ENCODE measurements at places on chromosomes 11 and 22.

DNA sequence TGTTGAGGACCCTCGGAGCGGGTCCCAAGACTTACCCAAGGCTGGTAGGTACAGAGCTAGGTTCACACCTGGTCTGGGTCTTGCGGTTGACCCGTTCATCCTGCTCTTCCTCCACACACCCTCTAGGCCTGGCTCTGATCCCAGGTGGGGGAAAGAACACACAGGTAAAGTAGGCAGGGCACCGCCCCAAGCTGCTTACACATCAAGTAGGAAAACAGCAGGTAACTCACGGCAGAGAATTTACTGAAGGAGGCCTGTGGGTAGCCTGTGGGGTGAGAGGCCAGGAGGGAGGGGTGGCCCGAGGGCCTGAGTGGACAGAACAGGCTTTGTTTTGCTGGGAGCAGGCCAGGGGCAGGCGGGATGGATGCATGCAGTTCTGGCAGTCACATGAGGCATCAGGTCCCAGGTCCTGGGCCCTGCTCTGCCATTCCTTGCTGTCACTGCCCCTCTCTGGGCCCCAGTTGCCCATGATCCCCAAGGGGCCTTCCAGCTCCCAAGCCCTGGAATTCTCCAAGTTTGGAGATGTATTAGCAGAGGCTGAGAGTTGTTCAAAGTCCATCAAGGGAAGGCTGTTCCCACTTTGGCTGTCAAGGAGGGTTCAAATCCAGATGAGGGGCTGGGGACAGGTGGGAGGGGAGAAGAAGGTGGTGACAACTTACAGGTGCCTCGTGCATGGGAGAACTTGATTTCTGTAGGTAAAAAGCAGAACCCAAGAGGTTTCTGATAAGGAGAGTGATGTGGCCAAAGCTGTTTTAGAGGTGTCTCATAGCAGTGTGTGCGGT lies 5.7 kb downstream of the TSKU start:
- DNase-seq = no peak

GRCh38 chr11:124897674-124898262 lies at the start of gene ROBO4:
TSS of gene ROBO4 (minus strand) at chr11:124897865. CDS start at chr11:124897795, 70 bp downstream.
- no peak for DNase-seq

GRCh38 chr11:114163830-114164401 lies 104.4 kb downstream of the ZBTB16 start:
- DNase-seq = no peak

DNA sequence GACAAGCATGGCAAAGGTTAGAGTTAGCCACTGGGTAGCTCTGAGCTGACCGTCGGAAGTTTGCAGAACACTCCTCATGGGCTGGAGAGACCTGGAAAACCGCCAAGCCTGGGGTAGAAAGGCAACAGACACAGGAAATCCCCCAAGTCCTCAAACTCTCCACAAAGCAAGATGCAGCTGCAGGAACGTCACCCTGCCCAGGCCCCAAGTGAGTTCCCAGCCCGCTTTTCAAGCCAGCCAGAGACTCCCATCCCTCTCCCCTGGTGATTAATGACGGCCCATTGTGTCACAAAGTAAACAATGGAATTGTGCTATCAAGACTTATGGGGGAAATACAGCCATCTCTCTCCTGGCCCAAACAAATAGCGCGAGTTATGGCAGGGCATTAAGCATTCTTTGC lies 633.0 kb downstream of the TBC1D22A start:
- no peak for DNase-seq

- no peak for DNase-seq
Measured at GRCh38 chr11:73590991-73591390, 6.9 kb downstream of the FAM168A start.

DNA sequence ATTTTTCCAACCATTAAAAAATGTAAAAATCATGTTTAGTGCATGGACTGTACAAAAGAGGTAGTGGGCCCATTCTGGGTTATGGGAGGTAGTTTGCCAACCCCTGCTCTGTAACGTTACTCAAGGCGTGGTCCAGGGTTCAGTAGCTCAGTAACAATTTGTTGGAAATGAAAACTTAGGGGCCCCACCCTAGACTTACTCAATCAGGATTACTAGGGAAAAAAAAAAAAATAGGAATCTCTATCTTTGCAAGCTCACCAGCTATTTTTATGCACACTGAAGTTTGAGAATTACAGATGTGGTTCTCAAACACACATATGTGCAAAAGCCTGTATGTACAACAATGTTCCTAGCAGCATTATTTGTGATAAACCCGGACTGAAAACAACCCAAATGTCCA lies 17.3 kb upstream of the LMO2 start:
- no peak for DNase-seq

DNA sequence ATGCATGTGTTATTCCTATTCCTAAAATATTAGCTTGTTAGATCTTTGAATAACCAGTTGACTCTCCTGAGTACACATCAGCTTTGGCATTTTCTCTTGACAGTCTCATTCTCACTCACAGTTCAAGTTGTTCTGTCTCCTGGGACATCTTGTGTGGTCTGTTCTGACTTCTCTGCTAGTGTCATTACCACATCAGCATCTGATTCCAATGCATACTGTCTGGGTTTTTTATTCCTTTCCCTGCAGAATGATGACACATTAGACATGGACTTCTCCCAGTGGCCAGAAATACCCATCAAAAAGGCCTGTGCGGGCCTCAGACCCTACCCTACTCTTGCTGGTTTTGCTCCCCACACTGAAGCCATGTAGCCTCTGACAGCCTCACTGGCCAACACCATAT lies 2.7 kb downstream of the ZNF74 start:
- DNase-seq = no peak

GRCh38 chr11:121112498-121113455 lies 11.7 kb downstream of the TECTA start:
- no peak for DNase-seq

Measured in activated T-helper 2 cell treated with anti-CD3 and anti-CD28 coated beads, Interferon-gamma antibody, Interleukin-2, Interleukin-4, amounts not matched to agents 10 μg/mL and 5 μg/mL and 100 μg/mL, durations not matched to agents 14 hours and 24 hours and 36 hours (primary cell).